Stimulated activated CD8-positive, alpha-beta memory T cell treated with anti-CD3 and anti-CD28 coated beads, Interleukin-2, amount 100 ng/mL, for 48 hours (primary cell): ENCODE measurements at places on chromosomes 6 and 20.

DNA sequence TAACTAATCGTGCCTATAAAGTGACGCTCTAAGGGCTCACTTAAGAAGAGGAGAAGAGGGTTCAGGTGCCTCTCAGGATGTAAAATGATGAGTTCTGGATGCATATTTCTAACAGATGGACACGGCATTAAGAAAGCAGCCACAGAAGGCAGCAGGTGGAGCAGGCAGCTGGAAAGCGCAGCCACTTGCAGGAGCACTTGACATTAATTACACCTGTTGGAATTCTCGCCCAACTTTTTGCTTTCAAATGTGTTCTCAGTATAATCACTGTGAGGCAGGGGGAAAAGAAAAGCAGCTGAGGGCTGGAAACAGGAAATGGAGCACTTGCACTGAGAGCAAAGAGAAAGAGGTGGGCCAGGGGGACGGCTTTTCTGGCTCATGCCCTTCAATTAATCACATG lies 164.2 kb downstream of the NKAIN2 start:
- no peak for DNase-seq

- no peak for DNase-seq
These were observed 2.6 kb downstream of the PCK1 start for GRCh38 chr20:57563522-57563921.

GRCh38 chr6:106156413-106156812 lies 70.3 kb downstream of the PRDM1 start:
- no peak for DNase-seq

GRCh38 chr6:29590218-29590808 lies 5.4 kb downstream of the OR2H2 start:
- DNase-seq: no peak

DNA sequence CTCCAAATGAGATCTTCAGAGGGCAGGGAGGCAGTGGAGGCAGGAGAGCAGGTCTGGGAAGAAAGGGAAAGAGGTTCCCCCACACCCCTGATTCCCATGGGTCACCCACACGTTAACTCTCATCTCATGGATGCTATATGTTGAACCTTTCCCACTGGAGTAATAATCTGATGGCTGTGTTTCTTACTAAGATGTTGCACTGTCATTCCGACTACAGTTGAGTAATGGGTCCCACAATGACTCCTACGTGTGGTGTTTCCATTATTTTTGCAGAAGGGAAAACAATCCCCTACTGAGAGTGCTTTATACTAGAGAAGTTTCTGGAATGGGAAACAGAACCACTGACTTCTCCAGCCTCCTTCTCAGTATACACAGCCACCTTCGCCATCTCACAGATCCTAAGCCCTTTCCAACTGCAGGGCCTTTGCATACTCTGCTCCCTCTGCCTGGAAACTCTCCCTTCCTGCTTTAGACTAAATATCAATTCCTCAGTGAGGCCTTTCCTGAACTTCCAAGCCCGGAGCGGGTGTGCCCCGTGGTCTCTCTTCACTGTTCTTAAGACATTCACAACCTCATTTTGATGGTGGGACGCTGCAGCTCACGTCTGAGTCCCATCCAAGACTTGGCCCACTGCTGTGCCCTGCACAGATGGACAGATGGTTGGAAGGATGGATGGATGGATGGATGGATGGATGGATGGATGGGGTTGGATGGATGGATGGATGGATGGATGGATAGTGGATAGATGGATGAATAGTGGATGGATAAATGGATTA lies 238.6 kb upstream of the PMEPA1 start:
- no peak for DNase-seq

- DNase-seq: no peak
These were observed 3.9 kb upstream of the KCNS1 start for GRCh38 chr20:45104786-45105185.

- DNase-seq: no peak
These were observed 93.7 kb downstream of the SULF2 start for GRCh38 chr20:47691625-47692024.

- DNase-seq: no peak
These were observed 77.3 kb downstream of the KCNB1 start for GRCh38 chr20:49405062-49405683.

DNA sequence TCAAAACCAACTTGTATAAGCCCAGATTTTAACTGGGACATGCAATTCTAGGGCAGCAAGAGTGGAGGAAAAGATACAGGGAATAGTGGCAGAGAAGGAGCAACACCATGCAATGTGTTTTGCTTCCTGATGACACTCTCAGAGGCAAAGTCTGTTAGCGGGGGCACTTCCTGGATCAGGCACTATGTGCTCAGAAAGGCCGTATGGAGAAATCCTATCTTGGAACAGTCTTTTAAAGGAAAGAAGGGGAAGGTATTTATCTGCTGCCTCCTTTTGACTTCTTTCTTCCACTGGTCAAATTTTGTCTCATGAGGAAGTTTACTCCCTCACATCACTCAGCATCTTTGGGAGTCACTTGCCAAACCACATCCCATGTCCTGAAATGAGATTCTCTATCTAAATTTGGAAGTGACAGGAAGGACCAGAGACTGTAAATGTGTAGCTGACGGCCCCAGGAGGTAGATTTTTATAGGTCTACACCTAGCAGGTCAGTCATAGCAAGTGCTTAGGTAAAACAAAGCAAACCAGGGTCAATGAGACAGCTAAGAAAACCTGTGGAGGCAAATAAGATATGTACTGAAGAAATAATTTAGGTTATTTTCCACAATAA lies 91.7 kb upstream of the ELOVL5 start:
- DNase-seq: no peak

DNA sequence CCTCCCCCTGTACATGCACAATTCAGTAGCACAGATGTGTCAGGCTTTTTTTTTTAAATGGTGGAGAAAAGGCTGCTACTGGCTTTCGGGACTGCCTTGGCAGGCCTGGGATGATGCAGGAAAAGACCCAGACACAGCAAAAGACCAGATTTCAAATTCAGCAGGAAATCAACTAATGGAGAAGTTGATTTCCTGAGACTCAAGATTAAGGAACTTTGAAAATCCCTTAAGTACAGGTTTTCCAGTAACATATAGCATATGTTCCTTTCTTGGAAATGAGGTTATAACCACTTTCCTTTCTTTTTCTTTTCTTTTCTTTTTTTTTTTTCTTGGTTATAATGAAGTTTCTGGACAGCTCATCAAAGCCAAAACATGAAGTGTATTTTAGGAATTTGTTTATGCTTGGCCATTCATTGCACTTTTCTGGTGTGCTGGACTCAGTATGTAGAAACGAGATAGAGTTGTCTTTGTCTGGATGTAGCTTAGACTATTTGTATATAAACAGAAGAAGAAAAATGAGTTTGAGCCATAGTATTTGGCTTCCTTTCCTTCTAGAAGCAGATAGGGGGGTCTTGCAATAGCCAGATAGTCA lies 119.4 kb downstream of the SASH1 start:
- no peak for DNase-seq

DNA sequence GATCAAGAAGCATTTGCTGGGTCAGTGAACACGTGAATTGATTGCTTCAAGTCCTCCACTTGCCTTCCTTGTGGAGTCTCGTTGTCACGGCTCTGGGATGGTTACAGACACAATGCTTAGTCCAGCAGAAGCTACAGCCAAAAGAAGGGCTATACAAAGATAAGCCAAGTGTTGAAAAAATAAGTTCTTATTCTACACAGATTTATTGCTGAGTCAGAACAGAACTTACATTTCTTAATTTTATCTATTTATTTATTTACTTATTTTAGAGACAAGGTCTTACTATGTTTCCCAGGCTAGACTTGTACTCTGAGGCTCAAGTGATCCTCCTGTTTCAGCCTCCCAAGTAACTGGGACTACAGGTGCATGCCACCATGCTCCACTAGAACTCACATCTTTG lies 199.0 kb downstream of the MYLK4 start:
- no peak for DNase-seq

- no peak for DNase-seq
These were observed 72.4 kb downstream of the ADTRP start for GRCh38 chr6:11706171-11706570.

GRCh38 chr6:149212206-149212605 lies 105.3 kb upstream of the TAB2 start:
- no peak for DNase-seq

DNA sequence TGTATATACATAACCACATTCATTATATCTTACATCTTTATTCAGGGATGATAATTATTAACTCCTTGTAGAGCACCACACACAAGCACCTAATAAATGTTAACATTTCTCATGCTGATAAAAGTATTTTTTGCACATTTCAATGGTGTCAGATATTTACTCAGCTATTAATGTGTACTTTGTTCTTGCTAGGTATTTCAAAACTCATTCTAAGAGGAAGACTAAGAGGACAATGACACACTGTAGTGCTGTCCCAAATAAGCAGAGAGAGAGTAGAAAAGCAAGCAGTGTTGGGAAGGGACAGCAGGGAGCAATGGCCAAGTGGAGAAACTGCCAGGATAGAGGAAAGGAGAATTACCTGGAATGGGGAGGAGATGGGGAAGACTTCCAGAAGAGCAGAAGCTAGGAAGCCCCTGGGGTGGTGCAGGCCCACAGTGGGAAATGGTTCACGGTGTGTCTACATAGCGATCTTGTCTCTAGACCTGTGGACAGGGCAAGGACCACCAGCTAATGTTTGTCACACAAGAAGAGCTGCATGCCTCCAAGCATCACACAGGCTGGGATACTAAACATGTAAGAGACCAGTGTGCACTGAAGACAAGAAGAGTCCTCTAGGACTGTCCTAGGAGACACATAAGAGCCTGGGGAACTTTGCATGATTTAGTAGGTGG lies 55.3 kb downstream of the RARS2 start:
- DNase-seq: no peak

GRCh38 chr6:114157848-114158247 lies 185.0 kb downstream of the HS3ST5 start:
- no peak for DNase-seq

DNA sequence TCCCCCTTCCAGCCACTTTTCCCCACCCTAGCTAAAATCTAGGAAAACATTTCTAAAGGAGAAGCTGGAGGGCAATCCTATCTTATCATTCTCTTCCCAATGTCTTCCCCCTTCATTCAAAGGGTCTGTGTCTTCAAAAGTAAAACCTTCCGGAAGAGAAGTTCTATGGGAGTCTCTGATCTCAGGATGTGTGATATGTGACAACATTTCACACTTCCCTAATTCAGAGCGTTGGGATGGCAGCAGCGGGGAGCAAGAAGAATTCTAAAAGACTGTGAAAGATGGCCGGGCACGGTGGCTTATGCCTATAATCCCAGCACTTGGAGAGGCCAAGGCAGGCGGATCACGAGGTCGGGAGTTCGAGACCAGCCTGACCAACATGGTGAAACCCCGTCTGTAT lies 65.4 kb upstream of the AKIRIN2 start:
- no peak for DNase-seq

- DNase-seq: no peak
These were observed 17.0 kb upstream of the HEY2 start for GRCh38 chr6:125732398-125732797.

DNA sequence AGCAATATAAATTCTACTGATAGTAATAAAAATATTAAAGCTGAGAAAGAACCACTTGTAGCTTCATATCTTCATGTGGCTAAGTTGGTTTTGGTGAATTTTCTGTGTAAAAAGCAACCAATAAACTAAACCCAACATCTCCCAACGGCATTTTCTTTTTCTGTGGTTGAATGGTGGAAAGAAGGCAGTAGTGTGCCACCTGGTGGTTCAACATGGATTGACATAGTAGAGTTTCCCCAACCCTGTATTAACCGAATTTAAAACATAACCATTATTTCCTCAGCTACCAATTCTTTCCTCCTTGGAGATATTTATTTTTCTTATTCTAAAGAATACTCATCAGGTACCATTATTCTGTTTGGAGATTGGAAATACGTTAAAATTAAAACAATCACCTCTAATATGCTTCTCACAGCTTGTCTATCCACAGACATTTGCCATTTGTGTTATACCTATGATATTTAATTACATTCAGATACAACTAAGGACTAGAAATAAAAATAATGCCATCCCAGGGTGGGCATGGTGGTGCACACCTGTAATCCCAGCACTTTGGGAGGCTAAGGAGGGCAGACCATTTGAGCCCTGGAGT lies 117.1 kb upstream of the EEF1E1 start:
- DNase-seq: no peak

DNA sequence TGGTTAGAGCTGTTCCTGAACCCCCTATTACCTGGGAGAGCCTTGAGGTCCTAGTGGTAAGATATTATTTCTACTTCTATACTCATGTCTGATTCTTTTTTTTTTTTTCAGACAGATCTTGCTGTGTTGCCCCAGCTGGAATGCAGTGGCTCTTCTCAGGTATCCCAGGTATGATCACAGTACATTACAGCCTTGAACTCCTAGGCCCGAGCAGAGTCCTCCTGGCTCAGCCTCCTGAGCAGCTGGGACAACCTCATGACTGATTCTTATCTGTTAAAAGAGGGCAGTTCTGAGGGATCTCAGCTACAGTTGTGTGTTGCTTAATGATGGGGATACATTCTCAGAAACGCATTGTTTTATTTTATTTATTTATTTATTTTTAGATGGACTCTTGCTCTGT lies 30.2 kb downstream of the BAK1 start:
- DNase-seq: no peak

- DNase-seq: no peak
These were observed 152.8 kb downstream of the TAF4 start for GRCh38 chr20:61912665-61913422.

DNA sequence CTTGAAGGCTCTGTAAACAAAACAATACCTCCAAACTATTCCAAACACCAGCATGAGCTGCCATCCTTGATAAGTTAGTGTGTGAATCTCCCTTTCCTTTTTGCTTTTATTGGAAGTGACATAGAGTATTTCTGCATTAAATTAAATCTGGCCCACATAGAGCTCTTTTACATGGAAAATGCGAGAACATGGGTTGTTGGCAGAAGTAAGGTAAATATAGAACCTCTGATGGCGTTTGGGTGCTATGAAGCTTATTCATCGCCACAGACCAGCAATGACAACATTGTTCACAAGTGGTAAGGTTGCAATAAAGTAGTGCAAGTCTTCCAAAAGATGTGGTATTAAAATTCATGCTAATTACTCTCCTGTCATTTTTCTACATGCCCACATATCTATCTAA lies 445.8 kb upstream of the JAG1 start:
- DNase-seq: no peak

GRCh38 chr20:39899881-39900280 lies 789.2 kb downstream of the MAFB start:
- DNase-seq: no peak

DNA sequence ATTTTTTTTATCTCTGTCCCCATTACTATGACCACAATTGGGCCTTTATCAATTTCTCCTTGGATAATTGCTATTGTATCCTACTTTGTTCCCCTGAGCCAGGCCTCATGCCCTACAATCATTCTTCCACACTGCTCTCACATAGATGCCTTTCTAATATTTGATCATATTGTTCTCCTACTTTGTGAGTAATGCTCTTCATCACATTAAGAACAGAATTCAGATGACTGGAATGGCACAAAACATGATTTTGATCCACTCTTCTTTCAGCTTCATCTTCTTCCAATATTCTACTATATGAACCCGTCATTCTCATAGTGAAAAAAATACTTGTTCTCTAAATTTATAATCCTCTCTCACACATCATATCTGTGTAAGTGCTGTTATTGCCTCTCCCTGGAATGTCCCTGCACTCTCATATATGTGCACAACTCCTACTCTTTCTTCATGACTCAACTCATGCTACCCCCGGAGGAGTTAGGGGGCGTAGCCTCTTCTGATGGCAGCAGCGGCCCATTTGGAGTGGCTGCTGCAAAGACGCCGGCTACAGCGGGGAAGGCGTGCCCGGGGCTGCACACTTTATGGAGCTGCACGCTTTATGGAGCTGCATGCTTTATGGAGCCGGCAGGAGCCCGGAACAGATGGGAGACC lies 25.3 kb upstream of the HACE1 start:
- DNase-seq: no peak
